ENCODE measurements at places on chromosomes 3 and 15.

DNA sequence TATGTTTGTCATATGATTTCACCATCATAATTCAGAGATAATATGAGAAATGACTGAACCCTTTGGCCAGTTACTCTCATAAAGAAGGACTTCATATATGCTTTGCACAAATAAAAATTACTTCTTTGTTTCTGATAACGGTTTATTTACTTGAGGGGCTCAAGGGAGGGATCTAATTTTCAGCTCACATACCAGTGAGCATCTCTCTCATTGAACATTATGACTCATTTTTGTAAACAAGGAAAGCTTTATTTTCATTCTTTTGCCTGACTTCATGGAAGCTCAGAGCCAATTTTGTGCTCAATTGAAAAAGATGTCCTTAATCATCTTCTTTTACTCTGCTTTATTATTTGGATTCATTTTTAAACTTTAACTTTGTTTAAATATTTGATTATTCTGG lies 5.8 kb downstream of the NLGN1 start:
- DNase-seq: no peak

DNA sequence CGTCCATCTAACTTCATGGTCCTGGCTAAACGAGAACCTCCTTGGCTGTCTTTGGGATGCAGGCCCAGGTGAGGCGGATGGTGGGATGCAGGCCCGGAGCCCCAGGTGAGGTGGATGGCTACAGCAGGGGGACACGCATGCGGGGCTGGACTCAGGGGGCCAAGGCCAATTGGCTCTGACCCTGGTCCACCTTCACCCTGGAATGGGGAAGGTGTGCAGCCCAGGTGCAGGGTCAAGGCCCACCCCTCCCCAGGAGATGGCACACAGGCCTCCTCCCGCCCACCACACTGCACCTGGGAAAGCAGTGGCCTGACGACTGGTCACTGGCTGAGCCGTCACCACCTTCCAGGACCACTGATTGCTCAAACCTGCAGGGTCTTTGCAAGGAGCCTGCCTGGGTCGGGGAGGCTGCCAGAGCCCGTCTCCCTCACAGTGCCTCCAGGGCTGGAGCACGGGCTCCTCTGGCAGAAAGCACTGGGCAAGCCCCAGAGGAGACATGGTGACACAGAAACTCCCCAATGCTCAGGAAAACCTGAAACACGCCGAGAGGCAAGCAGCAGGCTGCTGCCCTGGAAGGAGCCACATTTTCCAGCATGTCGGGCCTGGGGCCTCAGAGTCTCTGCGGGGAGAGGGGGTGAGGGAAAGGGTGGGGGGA lies 159.6 kb downstream of the LRRK1 start:
- DNase-seq: no peak

DNA sequence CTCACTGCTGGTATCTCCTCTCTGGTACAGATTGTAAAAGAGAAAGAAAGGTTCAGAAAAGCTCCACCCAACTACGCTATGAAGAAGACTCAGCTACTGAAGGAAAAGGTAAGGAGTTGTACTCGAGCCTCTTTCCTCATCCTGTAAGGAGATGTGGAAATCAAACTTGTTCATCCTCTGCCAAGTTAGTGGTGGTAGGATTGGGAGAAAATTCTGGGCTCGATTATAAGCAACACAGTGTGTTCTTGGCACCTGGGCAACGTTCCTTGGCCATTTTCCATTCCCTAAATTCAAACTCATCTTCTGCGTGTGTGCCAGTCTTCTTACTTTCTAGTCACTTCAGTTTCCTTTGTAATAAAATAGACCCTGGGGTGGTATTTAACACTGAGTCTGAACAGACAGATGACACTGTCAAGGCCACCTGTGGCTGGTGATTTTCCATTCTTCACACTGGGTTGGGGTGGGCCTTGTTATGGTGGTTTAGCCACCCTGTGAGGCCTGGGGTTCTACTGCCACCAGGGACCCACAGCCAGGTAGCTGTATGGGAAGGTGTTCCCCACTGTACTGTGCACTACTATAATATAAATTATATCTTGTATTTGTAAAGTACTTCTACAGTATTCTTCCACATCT lies 17.1 kb upstream of the ITPKA start:
- no peak for DNase-seq

DNA sequence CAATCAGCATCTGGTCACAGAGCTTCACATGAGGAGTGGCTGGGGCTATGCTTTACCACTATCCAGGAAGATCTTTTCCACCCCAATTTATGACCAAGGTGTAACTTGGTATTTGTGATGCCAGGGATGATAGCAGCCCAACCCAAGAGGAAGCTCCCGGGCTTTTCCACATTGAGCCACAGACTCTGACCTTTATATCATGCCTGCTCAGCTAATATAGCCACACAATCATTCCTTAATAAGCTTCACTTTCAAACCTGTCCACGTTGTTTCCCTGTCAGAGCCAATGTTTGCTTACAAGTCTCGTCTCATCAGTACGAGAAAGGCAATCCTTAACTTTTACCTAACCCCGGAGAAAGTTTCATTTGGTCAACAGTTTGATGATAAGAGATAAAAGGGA lies 330.9 kb downstream of the SHQ1 start:
- no peak for DNase-seq

- no peak for DNase-seq
Measured at GRCh38 chr15:100090411-100090810, 251.4 kb downstream of the ADAMTS17 start.

DNA sequence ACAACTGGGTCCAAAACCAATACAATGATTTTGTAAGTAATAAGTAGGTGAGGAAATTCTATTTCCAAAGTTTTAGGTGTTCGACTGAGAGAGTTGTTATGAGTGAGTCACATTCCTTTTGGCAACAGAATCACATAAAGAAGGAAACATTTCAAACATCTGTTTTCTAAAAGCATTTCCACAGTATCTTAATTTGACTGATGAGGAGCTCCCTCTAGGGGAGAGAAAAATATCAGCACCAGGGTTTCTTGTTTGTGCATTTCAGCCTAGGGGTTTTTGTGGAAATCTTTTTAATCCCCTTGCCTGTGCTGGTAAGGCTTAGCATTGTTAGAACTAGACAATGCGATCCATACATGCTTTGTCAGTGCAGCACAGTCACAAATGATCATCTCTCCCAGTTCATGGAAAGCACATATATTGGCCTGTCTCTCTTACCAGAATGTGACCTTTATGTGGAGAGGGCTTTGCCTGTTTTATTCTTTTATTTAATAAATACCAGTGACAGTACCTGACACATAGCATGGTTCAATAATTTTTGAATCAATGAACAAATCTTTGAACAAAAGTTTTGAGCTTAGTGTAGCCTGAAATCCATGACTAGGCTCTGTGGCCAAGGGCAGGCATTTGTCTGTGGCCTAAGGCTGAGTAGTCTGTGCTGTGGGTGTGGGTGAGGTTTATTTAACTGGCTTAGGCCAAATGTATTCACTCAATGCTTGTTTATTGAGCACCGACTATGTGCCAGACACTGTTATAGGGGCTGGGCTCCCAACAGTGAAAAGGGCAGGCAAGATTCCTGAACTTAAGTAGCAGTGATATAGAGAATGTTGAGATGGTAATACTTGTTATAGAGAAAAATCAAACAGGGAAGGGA lies 21.1 kb upstream of the IQCF6 start:
- peak; percentile 16 for DNase-seq

GRCh38 chr3:169591159-169591951 lies 72.2 kb downstream of the MECOM start:
- DNase-seq: no peak

DNA sequence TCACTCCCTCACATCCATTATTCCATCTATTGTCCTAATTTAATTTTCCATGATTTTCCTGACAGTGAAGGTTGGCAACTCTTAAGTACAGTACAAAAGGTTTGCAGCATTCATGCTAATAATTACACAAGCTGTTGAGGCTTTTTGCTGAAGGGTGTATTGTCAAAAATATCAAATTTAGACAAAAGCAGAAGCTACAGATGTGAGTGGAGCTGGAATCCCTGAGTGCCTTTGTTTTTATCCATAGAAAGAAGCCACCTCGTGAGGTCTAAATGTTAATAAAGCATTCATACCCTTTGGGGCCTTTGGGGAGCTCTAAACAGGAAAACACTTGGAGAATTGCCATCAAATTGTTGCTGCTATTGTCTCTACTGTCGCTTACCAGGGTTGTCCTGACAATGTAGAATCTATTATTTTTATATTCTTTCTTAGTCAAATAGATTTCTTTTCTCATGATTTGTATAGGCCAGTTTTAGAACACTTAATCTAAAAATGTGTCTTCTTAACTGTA lies 185.8 kb upstream of the ROBO1 start:
- no peak for DNase-seq

DNA sequence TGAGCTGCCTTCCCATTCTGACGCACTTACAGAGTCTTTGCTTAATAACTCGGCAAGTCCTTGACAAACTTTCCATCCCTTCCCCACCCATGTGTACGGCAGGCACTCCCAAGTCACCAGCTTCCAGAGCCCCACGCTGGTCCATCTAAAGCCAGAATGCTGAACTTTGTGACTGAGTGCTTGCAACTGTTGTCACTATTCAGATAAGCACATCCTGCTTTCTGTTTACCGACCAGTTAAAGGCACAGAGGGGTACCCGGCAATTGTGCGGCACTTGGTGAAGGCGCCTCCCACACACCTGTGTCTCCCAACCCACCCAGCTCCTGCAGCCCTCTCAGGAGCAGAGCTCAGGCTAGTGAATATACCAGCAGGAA lies 430.6 kb downstream of the FOXP1 start:
- no peak for DNase-seq

GRCh38 chr3:31670136-31670535 lies 137.4 kb downstream of the STT3B start:
- DNase-seq: no peak

DNA sequence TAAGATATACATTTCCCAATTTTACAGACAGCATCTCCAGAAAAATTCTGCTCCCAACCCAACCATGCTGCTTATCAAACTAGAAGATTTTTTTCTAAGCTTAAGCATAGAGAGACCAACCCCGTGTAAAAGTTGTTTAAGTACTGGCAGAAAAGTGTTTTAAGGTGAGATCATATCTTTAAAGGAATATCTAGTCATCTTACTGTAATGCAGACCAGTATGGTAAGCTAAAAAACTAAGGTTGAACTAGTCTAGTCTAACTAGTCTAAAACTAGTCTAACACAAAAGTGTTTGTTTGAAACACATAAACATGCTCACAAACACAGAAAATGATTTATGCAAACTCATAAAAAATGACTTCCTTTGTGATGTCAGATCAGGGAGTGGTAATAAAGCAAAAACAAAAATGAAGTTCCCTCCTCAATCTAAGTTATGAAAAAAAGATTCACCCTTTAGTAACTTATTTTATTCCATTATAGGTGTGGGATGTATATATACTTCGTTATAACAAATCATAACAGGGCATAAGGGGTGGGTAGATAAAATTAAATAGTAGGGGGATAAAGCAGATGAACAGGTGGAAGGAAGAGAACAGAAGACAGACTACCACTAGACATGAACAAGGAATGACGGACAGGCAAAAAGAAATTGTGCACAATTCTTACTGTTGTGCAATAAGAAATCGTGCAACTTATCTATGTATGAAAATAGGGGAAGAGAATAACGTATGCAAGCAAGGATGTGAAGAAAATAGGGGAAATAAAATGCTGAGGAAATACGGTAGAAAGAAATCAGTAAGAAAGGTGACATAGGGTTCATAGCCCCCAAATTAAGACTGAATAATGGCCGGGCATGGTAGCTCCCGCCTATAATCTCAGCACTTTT lies 10.0 kb downstream of the MYO5A start:
- DNase-seq: no peak

DNA sequence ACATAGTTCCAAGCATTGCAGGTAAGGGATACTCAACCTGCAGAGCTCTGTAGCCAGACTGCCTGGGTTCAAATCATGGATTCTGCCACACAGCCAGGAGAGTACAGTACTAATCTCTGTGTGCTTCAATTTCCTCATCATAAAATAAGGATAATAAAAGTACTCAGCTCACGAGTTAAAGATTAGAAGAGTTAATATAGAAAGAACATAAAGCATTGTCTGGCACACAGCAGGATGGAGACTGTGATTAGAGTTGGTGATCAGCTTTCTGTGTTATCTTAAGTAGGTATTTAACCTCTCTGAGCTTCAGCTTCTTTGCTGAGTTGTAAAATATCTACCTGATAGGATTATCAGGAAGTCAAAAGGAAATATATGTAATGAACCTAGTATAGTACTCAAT lies 2.7 kb downstream of the CEP70 start:
- no peak for DNase-seq

- no peak for DNase-seq
Measured at GRCh38 chr3:32240159-32240545, 1.7 kb downstream of the CMTM8 start.

GRCh38 chr15:39583596-39584265 lies 2.9 kb downstream of the THBS1 start:
- no peak for DNase-seq

DNA sequence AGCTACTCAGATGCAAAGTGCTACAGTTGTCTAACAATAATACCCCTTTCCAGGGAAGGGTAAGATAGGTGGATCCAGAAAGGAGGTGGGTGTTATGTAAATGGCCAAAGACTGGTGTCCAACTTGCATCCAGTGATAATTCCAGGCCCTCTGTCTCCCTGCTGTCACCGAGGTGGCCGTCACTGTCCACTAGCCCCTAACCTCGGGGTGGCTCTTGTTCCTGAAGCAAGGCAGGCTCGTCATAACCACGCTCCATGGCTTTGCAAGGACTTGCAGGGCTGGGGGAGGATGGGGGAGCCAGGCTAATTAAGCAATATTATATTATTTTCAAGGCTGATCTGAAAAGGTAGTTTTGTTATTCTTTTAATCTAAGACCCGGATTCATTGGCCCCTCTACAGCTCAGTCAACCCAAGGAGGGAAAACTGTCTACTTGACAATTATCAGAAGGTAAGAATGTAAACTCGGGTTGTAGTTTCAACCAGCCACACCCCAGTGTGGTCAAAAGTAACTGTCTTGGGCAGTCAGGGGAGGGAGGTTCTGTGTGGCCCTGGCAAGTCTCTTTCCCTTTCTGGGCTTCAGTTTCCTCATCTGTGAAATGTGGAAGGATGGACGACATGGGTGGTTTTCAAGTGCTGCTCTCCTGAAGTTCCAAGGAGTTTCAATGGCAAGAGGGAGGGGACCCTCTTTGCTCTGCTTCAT lies 220.1 kb upstream of the BHLHE40 start:
- DNase-seq: no peak

DNA sequence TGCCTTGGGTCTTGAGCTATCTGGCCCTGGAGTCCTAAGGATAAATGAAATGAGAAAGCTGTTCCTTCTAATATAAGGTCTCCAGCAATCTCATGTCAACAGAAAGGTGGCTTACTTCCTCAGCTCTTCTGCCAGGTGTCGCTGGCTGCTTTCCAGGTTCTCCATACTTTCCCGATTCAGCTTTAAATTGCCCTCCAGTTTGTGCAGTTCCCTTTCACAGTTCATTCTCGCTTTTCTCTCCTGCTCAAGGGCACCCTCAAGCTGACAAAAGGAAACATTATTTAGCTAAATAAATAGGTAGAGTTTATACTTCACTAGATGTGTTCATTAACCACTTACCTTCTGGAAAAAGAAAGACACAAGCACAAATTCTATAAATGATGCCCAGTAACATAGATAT lies 73.0 kb downstream of the MYH15 start:
- no peak for DNase-seq

- no peak for DNase-seq
Measured at GRCh38 chr3:194139814-194140391, 4.0 kb downstream of the HES1 start.

GRCh38 chr3:159978918-159979703 lies 9.5 kb upstream of the IL12A start:
- DNase-seq: no peak

Data from epithelial cell of prostate (primary cell).